ENCODE measurements at places on chromosomes 16 and 17.
A peak's percentile ranks its signal among the peaks of the same experiment; 100 is the strongest.

GRCh38 chr17:39563476-39563875 lies 44.2 kb downstream of the NEUROD2 start:
- DNase-seq = no peak

- no peak for DNase-seq
Measured at GRCh38 chr17:44780845-44781480, 22.2 kb downstream of the ADAM11 start.

- DNase-seq = no peak
Measured at GRCh38 chr16:73569266-73569980, 521.5 kb upstream of the ZFHX3 start.

DNA sequence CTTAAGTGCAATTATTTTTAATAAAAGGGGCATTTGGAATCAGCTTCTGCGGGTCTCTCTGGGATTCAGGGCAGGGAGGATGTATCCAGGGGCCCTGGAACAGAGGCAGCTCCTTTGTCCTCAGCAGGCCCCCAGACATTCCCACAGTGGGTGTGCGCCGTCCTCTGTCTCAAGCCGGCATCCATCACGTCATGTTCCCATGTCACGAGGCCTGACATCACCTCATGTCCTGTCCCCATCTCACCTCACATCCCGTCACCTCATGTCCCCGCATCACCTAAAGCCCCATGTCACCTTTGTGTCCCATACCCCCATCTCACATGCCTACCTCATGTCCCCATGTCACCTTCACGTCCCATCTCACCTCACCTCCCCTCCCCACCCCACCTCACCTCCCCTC lies 18.5 kb downstream of the GAA start:
- DNase-seq = no peak

- no peak for DNase-seq
Measured at GRCh38 chr16:19095654-19096053, 18.1 kb upstream of the ITPRIPL2 start.

DNA sequence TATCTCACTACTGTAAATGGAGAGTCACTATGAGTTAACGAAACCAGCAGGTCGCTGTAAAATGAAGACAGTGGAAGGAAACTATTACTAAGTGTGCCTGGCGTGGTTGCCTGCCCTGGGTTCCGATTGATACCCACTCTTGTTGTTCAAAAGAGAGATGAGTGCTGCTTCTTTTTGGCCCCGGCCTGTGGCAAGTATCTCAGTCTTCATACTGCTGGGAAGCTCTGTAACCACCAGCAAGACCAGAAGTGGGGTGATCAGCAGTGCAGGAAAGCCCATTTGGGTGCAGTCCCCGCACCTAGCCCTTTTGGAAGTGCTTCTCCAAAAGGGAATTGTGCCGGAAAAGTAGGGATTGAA lies 104.5 kb downstream of the SNX29 start:
- peak; percentile 78 for DNase-seq

Data from stimulated activated CD4-positive, alpha-beta T cell treated with anti-CD3 and anti-CD28 coated beads, Interleukin-1b, Interleukin-23, amount 100 ng/mL, for 48 hours (primary cell).